ENCODE measurements at places on chromosomes 11 and 22. TPM values are rescaled to one million over a fixed set of nuclear protein-coding genes. Genes with fewer than 3 reads are reported as not detected.

KDELR3 gene
- 1.2 TPM for total RNA-seq

GLYATL2 gene
- not detected for total RNA-seq

FAM227A gene
- 0.12 TPM for total RNA-seq

RASL10A gene
- total RNA-seq: 0.63 TPM

ZMAT5 gene
- 18.3 TPM for total RNA-seq

CHRM4 gene
- 0.18 TPM for total RNA-seq

NCR3LG1 gene
- total RNA-seq: 0.91 TPM

OR52I2 gene
- total RNA-seq: not detected

TTC28 gene
- 3.6 TPM for total RNA-seq

MARK2 gene
- 57.2 TPM for total RNA-seq

TMEM151A gene
- total RNA-seq: not detected

MIOX gene
- 0.61 TPM for total RNA-seq

RBM7 gene
- 32.8 TPM for total RNA-seq

MN1 gene
- 0.14 TPM for total RNA-seq

P2RX6 gene
- total RNA-seq: 0.42 TPM

TUBGCP6 gene
- 72.0 TPM for total RNA-seq

KCNJ1 gene
- not detected for total RNA-seq

BAIAP2L2 gene
- total RNA-seq: 0.37 TPM

OMP gene
- total RNA-seq: not detected

SAMM50 gene
- total RNA-seq: 57.9 TPM

P2RY6 gene
- not detected for total RNA-seq

GPR137 gene
- total RNA-seq: 32.9 TPM
